ENCODE measurements at places on chromosomes 1 and 21.

- DNase-seq = no peak
Measured at GRCh38 chr1:87683196-87683956, 354.7 kb downstream of the LMO4 start.

DNA sequence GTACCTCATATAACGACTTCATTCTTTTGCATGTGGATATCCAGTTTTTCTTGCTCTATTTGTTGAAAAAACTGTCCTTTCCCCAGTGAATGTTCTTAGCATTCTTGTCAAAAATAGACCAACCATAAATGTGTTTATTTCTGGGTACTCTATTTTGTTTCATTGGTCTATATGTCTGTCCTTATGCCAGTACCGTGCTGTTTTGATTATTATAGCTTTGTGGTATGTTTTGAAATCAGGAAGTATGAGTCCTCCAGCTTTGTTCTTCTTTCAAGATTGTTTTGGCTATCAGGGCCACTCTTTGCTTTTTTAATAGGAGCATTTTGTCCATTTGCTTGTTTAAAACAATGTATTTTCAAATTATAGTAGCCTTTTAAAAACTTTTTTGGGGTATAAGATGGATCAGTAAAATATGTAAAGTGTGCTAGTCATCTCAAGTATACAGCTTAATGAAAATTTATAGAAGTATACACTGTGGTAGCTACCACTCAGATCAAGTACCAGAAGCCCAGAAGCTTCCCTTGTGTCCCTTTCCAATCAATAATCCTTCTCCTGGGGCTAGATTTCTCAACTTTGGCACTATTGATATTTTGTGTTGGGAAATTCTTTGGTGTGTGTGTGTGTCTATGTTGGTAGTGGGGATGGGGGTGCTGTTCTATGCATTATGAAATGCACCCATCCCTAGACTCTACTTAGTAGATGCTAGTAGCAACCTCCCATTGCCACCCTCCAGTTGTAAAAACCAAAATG is 16.8 kb downstream of the MROH7 start:
- no peak for DNase-seq

- DNase-seq = no peak
Measured at GRCh38 chr21:14751602-14752344, 205.7 kb upstream of the SAMSN1 start.

GRCh38 chr1:110218739-110219138 is 8.6 kb downstream of the KCNC4 start:
- no peak for DNase-seq

- DNase-seq = no peak
Measured at GRCh38 chr1:230909974-230910754, 41.8 kb upstream of the C1orf198 start.

GRCh38 chr1:157969697-157970485 is 23.6 kb upstream of the KIRREL1 start:
- DNase-seq = no peak
